Hippocampal formation (tissue), 2 donors: ENCODE measurements at places on chromosomes 7 and 10.
A peak's percentile ranks its signal among the peaks of the same experiment; 100 is the strongest.

GRCh38 chr7:148609045-148609725 lies 18.6 kb downstream of the C7orf33 start:
- DNase-seq: no peak

DNA sequence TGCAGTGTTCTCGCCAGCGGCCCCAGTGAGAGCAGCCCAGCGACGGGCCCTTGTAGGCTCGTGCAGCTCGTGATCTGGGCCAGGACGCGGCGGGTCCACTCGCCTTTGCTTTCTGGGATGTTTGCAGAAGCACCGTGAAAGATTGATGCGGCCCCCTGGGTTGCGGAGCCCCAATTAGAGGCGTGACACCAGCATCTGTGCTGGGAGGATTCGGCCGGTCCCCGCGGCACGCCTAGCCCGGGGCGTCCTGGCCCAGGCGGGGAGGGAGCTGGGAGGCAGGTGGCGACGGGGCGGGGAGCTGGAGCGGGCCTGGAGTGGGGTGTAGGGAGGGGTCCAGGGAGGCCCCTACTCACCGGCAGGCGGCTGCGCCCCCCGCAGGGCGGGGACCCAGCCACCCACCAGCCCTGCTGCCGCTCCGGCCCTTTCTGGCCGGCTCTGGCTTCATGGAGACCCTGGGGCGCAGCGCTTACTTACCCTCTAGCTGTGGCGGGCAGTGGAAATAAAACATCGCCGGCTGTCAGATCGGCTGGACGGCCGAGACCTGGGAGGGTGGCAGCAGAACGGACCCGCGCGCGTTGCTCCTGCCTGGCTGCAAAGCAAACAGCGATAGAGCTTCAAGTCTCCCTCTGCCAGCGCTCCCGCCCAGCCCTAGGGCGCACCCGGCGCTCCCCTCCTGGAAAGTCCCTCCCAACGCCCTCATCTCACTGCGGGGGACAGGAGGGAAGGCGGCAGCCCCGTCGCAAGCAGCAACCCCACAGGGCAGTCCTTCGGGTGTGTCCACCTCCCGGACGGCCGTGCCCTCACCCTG lies 752 bp downstream of the DRGX start:
- no peak for DNase-seq

DNA sequence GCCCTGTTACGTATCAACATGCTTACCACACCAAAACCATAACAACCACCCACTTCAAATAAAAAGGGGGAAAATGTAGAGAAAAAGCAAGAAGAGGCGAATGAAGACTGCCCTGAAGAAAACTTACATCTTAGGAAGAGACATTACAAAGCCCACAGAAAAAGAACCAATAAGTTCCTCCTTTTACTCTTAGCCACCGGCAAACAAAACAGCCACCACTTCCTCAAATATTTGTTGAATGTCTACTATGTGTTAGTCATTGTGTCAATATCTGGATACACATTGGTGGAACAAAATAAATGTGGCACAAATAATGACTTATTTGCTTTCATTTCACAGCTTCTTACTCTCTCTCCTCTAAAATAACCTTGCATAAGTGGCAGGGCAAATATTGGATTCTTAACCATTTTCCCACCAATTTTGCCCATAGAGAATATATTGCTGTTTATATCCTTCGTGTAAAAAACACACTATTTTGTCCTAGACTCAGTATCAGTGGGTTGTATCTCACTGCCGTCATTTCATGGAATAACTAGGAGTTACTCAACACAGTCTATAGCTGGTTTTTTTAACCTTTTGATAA lies 106.8 kb downstream of the ANK3 start:
- peak; percentile 25 for DNase-seq

- DNase-seq: peak; percentile 10
Measured at GRCh38 chr10:127612-128432, 7.4 kb upstream of the ZMYND11 start.

DNA sequence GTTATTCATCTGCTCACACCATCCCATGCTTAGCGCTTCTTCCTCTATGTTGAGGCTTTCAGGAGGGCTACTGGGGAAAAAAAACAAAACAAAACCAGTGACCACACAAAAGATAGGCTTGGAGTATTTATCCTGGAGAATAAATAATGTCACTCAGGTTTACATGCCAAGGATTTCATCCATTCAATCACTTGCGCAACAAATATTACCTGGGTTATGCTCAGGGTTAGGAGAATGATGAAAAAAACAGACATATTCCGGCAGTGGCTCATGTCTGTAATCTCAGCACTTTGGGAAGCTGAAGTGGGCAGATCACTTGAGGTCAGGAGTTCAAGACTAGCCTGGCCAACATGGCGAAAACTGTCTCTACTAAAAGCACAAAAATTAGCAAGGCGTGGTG lies 3.3 kb upstream of the ELOVL3 start:
- no peak for DNase-seq
